ENCODE measurements at places on chromosomes 13 and 19. TPM values are rescaled to one million over a fixed set of nuclear protein-coding genes. Genes with fewer than 3 reads are reported as not detected.

CTU1 gene
- 7.5 TPM for total RNA-seq

ZNF681 gene
- 3.7 TPM for total RNA-seq

PLIN4 gene
- total RNA-seq: 6.7 TPM

CFAP97D2 gene
- total RNA-seq: not detected

ELANE gene
- total RNA-seq: 8.5 TPM

OR7A5 gene
- total RNA-seq: not detected

ZNF837 gene
- 5.5 TPM for total RNA-seq

KIR3DL1 gene
- 0.69 TPM for total RNA-seq

KISS1R gene
- 0.50 TPM for total RNA-seq

ZNF571 gene
- 6.9 TPM for total RNA-seq

KLK12 gene
- total RNA-seq: not detected

DNA sequence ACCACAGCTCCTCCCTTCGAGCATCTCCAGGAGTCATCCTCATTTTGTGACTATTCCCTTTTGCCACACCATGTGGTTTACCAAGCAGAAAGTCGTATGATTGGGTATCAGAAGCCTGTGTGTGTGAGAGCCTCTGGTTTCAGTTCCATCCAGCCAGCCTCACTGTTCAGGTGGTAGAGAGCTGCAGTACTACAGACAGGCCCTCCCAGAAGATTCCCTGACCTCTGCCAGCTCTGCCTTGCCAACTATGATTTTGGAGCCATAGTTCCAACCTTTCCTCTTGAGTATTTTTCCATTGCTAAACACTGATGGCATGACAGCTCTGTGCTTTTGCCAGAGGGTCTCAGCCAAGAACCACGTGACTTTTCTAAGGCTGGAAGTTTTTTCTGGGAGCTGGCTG, 82.5 kb downstream of the DHRS12 start:
- no peak for DNase-seq

- no peak for DNase-seq
These were observed 34.4 kb upstream of the ZNF562 start for GRCh38 chr19:9709305-9709704.

DNA sequence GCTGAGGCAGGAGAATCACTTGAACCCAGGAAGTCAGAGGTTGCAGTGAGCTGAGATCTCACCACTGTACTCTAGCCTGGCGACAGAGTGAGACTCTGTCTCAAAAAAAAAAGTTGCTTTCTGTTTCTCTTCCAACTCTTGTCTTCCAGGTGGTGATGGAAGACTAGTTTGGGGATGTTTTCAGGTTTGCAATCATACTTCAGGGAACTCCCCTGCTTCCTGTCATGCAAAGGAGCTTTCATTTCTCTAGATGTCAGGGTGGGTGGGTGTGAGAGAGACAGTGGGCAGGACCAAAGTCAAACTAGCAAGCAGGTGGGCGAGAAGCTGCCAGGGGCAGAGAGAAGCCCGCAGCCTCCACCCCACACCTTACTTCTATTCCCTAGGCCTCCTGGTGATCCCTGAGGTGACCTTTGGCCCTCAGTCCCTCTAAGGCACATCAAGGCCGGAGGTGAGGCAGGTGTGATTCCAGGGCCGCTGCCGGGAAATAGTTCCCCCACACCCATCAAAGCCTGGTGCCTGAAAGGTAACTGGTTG, 25.7 kb downstream of the CCNE1 start:
- DNase-seq: no peak

- DNase-seq: no peak
These were observed 37.1 kb downstream of the LACC1 start for GRCh38 chr13:43916828-43917227.

DNA sequence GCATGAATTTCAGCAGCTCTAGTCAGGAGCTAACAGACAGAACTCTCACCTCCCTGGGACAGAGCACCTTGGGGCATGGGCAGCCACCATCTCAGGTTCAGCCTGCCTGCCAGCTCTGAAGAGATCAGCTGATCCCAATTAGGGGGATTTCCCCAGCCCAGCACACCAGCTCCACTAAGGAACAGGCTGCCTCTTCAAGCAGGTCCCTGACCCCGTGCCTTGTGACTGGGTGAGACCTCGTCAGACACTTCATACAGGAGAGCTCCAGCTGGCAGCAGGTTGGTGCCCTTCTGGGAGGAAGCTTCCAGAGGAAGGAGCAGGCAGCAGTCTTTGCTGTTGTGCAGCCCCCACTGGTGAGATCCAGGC, 84.5 kb upstream of the UFM1 start:
- peak; percentile 42 for DNase-seq

GRCh38 chr13:40024204-40024966, 368.9 kb downstream of the COG6 start:
- DNase-seq: no peak

DNA sequence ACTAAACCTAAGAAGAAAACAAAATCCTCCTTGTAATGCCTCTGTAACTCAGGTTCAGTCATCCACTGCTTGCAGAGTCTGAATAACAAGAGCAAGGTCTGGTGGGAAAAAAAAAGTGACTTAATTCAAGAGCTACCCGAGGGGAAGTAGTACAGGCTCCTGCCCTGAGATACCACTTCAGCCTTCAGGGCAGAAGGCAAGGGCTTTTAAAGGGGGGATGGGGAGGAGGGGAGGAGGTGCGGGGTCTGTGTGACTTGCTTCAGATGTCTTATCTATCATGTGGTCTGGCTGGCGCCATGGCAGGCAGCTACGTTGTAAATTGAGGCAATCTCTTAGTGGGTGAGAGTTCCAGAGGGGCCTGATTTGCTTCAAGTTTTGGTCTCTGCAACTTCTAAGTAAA, 66.7 kb downstream of the LRRC63 start:
- no peak for DNase-seq

DNA sequence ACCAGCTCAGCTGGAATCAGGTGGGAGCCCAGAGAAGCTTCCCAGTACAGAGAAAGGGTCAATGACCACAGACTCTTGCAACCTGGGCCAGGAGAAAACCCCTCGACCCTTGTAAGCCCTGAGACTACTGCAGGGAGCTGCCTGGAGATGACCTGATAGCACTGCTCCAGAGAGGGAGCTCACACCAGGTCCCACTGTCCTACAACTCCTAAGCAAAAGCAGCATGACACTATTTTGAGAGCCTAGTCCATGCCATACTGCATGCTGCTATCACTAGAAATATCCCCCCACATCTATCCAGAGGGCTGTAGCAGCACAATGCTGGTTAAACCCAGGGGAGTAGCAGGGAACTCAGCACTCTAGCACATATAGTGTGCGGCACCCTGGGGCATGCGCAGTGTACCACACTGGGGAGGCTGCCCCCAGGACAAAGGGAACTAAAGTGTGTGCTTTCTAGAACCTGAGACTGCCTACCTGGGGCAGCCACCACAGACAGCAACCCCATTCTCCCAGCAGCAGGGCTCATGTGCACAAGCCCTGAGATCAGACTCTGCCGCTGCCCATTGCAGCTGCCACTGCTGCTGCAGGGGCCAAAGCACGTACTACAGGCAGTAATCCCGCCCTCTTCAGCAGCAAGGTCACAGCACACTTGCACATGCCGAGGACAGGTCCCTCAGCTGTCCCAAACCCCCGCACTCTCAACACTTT, 27.1 kb upstream of the N4BP2L1 start:
- no peak for DNase-seq

GRCh38 chr13:95221971-95222732, 79.1 kb downstream of the ABCC4 start:
- no peak for DNase-seq

- no peak for DNase-seq
These were observed 7.9 kb downstream of the NAPA start for GRCh38 chr19:47507012-47507411.

- no peak for DNase-seq
These were observed 137.5 kb downstream of the DCLK1 start for GRCh38 chr13:35993686-35994085.

DNA sequence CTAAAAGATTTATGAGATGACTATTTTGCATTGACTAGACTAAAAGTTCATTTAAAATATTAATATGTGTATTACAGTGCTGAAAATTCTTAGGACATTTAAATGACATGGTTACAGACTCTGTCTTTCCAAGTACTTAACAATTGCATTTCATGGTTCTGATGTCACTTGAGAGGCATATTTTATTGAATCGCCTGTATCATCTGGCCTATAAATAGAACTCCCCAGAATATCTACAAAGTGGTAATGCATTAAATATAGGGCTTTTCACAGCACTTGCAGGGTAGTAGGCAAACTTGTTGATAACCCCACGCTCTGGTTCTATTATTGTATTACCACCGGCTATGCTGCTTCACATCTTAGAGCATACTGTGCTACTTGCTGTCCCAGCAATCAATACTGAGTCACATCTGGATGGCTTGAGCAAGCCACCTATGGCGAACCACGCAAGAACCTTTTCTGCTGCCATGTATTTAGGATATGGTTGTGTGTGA, 400.6 kb downstream of the HS6ST3 start:
- no peak for DNase-seq

DNA sequence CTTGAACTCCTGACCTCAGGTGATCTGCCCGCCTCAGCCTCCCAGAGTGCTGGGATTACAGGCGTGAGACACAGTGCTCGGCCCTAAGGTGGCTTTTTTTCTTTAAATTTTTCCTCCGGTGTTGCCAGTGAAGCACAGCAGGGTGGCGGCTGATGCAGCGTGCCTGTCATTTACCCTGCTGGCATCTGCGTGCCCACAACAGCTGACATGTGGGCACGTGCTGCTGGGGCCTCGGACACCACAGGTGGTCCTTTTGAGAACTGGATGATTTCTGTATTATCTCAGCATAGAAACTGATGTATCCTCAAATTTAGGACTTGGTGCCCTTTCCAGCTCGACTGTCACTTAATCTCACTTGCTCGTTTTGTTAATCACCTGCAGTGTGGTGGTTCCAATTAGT, 31.2 kb upstream of the TEX29 start:
- no peak for DNase-seq

- no peak for DNase-seq
These were observed 138.2 kb downstream of the CRYL1 start for GRCh38 chr13:20387441-20387971.

DNA sequence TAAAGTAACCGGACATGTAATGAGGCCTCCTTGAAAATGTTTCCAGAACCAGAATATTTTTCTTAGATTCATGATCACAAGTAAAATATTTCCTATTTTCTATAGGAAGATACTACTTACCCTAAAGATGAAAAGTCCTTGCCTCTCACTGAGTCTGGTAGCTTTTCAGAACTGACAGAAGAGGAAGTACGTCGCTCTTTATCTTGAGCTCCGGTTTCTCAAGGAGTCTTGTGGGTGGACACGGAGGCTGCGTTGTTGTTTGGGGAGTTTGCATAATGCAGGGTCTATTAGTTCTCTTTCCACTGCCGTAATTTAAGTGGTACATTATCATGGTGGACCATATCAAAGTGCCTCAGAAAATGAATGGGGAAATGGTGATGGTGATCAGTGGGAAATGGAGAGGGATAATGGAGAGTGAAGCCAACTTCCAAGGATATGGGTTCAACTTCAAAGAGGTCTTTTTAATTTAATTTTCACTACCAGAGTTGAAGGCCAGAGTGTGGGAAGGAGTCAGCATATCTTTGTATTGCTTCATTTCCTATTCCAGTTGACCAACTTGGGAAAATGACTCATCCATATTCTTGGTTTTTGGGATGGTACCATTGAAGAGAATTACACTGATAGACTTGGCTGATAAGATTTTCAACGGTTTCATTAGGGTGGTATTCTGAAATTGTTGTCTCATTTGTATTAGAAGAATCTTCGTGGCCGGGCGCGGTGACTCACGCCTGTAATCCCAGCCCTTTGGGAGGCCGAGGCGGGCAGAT, 23.4 kb downstream of the MBD3L2B start:
- DNase-seq: no peak

GRCh38 chr19:1970806-1971502, 30.0 kb downstream of the CSNK1G2 start:
- DNase-seq: no peak

DNA sequence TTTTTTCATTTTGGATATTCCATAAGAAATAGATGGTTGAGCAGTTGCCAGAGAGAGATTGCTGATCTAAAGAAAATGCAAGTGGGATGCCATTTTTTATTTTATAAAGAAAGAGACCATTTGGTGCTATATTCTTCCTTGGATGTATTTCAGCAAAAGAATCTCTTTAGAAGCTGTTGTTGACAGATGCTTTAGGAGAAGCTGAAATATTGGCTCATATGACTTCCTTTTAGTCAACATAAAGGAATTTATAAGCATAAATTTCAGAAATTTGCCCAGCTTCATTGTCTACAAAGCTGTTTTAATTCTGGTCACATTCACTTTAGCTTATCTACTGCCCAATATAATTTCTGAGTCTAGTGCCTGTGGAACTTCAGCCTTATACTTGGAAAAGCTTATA, 36.9 kb downstream of the POLR1D start:
- no peak for DNase-seq

DNA sequence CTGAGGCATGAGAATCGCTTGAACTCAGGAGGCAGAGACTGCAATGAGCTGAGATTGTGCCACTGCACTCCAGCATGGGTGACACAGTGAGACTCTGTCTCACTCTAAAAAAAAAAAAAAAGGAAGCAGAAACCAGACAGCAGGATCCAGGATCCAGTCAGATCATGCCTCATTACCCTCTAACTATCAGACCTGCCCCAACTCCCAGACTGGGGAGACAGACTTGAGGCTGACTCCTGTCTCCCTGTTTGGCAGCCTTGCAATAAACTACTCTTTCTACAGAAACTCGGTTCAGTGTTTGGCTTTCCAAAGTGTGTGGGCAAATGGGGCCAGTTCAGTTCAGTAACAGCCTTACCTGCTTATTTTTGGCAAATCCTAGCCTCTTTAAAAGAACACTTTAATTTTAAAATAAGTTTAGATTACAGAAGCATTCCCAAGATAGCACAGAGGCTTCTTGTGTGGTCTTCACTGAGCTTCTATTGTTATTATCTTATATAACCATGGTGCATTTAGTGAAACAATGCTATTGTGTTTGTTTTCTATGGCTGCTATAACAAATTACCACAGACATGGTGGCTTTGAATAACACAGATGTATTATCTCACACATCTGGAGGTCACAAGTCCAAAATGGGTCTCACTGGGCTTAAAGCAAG, 18.5 kb downstream of the RASL11A start:
- DNase-seq: no peak

- DNase-seq: no peak
These were observed 7.0 kb downstream of the PRODH2 start for GRCh38 chr19:35805526-35806102.

- no peak for DNase-seq
These were observed 183.7 kb upstream of the SPRY2 start for GRCh38 chr13:80524447-80525215.

- DNase-seq: no peak
These were observed at the start of gene SLITRK6 for GRCh38 chr13:85799097-85799582. SLITRK6 (minus strand) TSS chr13:85799419; CDS start chr13:85796508, 2,911 bp downstream.

GRCh38 chr19:11088506-11089253, 583 bp upstream of the LDLR start:
- no peak for DNase-seq

Measured in spleen (tissue), 13 donors.